ENCODE measurements at places on chromosomes 11 and 22.

- no peak for DNase-seq
Measured at GRCh38 chr22:30876915-30877553, 91.5 kb downstream of the MORC2 start.

GRCh38 chr11:70029861-70030380, 48.2 kb upstream of the ANO1 start:
- DNase-seq, result no peak

DNA sequence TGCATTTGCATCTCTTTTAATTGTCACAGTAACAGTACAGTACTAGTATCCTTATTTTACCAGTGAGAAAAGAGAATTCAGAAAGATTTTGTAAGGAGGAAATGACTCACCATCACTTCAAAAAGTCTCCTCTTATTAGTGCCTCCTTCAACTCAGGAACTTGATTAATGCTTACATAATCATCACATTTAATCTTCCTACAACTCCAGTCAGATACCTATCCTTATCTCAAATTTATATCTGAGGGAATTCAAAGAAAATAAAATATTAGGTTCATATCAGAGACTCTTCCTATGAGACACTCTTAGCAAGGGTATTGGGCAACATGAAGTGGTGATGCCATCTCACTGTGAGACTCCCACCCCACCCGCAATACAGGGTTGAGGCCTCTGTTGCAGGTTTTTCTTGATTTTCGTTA, 26.1 kb upstream of the CTSC start:
- DNase-seq, result no peak

- no peak for DNase-seq
Measured at GRCh38 chr11:36426226-36426848, 83.7 kb downstream of the TRAF6 start.

GRCh38 chr22:19788661-19789225, 28.2 kb downstream of the TBX1 start:
- no peak for DNase-seq

DNA sequence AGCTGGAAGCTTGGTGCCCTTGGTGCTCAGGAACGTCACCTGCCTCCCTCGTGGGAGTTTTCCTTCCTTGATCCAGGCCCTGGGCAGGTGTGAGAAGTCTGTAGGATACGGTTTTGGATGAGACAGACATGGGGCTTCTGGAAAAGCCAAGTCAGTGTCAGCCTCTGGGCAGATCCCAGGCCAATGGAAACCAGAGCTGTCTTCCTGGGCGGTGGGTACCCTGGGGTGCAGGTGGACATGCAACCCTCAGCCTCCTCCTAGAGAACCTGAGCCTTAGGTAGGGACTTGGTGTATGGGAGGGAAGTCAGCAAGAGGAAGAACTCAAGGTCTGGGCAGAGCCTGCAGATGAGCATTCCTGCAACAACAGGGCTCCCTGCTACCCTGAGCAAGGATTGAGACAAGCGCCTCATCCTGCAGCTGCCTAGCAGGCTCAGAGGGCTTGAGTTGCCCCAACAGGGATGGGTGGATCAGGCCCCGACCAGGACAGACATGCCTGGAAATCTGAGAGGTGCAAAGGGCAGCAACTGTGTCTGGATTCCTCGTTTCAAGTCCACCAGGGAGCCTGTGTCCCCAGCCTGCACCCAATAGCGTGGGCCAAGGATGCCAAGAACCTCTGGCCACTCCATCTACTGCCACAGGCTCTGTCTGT, 37.6 kb upstream of the SYT13 start:
- no peak for DNase-seq

GRCh38 chr11:14380947-14381561, 22.1 kb upstream of the RRAS2 start:
- DNase-seq, result peak; percentile 24

GRCh38 chr11:92916299-92916698, 53.2 kb upstream of the MTNR1B start:
- DNase-seq, result no peak

GRCh38 chr11:111975076-111975806, 38.1 kb downstream of the DIXDC1 start:
- no peak for DNase-seq

DNA sequence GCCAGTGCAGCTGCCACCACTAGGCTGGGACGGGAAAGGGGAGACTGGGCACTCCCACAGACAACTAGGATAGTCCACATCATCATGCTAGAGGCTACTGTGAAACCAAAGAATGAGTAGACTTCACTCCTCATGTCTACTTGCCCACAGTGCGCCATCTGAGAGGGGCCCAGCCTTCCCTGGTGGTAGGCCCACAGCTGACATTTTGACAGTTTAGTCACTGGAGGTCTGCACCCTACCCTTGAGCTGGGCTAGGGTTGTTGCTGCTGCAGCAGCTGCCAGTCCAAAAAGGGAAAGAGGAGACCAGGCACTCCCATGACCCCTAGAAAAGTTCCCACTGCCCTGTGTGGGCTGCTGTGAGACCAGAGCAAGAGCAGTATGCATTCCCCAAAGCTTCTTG, 141.2 kb downstream of the DLG2 start:
- no peak for DNase-seq

- DNase-seq, result no peak
Measured at GRCh38 chr11:45041596-45041995, 90.9 kb upstream of the TP53I11 start.

- no peak for DNase-seq
Measured at GRCh38 chr11:92892802-92893684, 76.4 kb upstream of the MTNR1B start.

DNA sequence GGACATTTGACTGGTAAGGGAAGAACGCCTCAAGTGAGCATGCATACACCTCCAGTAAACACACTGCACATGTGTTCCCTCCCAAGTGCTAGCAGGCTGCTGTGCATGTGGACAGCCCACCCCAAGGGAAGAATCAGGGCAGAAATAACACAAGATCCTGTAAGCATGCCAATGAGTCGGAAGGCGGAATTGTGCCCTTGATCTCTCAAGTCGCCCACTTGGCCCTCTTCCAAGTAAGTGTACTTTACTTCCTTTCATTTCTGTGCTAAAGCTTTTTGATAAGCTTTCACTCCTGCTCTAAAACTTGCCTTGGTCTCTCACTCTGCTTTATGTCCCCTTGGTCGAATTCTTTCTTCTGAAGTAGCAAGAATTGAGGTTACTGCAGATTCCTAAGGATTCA, 139.6 kb downstream of the TRPC6 start:
- no peak for DNase-seq

GRCh38 chr11:27909386-27909785, 198.6 kb downstream of the KIF18A start:
- no peak for DNase-seq

DNA sequence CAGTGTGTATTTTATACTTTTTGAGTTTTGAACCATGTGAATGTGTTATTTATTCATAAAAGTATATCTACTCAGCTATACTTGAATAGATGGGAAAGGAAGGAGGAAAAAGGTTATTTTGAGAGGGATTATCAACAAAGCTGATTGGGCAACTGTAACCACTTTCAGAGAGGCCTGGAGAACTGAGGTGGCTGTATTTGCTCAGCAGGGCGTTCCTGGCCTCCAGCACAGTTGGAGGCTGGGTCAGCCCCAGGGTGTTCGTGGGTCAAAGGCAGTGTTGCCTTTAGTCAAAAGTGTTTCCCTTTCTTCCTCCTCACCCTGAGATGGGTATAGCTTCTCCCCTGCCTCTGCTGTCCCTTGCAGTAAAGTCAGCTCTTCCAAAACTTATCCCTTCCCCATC, 26.7 kb downstream of the ASCC2 start:
- no peak for DNase-seq

- no peak for DNase-seq
Measured at GRCh38 chr11:119029340-119030028, 1.2 kb downstream of the SLC37A4 start.

DNA sequence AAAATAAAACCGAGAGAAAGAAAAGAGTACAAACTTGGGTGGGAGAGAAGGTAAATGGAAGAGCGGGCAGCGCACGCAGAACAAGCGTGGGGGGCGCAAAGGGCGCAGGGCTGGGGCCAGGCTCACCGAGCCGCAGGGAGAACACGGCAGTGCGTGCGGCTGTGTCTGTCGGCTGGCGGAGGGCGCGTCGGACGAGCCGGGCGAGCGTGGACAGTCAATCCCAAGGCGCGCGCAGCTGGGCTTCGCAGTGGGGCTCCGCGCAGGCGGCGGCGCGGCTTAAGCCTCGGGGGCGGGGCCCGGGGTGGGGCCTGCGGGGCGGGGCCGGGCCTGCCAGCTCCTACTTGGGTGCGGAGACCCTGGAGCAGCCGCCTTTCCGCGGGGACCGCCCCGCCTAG, at the start of gene UCP2:
TSS of gene UCP2 (minus strand) at position 249 of the 395 bp plus-strand sequence. CDS start 4,465 bp downstream, outside the sequence.
- DNase-seq, result peak; percentile 66

- DNase-seq, result no peak
Measured at GRCh38 chr22:21755851-21756284, 20.3 kb upstream of the YPEL1 start.

DNA sequence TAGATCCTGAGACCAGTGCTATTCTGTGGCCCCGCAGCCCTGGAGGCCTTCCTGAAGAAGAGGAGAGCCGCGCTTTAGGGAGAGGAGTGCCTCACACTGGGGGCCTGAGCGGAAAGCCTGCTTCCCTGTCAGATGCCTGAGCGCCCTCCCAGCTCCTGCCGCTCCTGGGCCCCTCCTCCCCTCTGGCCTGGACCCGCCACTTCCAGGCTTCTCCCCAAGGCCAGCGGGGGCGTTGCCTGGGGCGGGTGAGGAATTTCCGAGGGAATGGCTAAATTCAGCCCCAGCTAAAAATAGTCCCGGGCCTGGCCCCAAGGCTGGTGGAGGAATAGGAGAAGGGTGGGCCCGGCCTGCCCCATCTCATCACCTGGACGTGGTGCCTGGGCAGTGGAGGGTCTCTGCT, 15.4 kb downstream of the ARHGEF17 start:
- DNase-seq, result no peak

GRCh38 chr11:11535611-11536010, 86.2 kb downstream of the GALNT18 start:
- no peak for DNase-seq

GRCh38 chr11:6474413-6474792, 662 bp upstream of the TRIM3 start:
- DNase-seq, result no peak

DNA sequence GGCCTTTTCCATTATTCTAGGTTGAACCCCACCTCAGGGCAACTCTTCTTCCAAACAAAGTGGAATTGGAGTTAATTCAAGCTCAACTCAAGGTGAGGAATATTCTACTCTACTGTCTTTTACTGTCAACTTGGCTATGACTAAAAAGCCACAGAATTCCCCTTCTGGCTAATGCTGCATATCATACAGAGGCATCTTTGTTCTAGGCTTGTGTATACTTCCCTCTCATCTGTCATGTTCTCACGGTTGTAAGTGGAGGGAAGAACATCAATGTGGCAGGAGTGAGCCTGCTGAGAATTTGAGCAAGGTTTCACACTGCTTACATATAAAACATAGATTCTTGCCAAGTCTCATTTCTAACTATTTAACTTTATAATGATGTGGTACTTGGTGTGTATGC, 921.4 kb upstream of the CNTN5 start:
- no peak for DNase-seq

DNA sequence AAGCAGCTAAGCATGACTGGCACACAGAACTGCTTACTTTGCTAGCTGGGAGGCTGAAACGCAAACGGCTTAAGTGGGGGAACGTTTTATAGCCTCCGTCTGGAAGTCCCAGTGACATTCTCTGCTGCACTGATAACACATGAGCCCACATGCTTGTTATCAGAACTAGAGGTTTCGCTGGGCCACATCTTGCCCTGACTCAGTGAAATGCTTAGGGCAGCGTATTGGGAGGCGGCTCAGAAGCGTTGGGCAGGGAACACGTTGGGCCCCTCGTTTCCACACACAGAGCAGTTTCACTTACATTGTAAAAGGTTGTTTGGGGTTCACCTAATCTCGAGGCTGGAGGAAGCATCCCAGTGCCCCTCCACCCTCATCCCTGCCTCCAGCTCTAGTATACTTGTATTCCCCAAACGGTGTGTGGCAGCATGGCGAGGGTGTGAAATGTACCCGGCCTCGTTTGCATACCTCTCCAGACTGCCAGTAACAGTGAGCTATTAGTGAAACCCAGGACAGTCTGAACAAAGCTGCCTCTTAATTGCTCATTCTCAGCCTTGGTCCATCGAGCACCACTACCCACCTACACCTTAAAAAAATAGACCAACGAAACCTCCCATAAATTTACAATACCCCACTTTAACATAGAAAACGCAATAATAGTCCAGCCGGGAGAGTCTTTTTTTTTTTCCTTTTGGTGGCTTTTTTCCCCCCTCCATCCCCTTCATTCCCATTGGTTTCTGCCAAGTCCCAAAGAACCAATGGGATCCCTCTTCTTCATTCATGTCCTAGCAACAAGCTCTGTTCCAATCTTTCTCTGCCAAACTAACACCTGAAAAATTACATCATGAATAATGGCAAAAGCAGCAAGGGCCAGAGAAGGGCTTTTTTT, 218.8 kb upstream of the SORL1-AS1 start:
- no peak for DNase-seq

DNA sequence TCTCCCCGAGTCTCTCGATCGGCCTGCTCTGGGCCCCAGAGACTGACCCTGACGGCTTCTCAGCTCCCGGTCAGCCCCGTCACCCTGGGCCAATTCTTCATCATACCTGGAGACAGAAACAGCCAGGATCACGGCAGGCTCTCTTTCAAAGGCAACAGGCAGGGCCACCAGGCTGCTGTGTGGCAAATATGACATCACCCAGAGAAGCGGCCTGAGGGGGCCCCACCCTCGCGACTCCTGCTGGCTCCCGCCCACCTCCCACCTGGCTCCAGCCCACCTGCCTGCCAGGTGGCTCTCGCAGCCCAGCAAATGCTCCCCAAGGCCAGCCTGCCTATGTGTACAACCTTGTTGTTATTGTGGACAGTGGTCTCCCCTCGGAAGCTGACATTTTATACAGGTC, 24.9 kb upstream of the PACSIN2 start:
- no peak for DNase-seq

- no peak for DNase-seq
Measured at GRCh38 chr22:44926124-44926475, 83.7 kb downstream of the PHF21B start.

DNA sequence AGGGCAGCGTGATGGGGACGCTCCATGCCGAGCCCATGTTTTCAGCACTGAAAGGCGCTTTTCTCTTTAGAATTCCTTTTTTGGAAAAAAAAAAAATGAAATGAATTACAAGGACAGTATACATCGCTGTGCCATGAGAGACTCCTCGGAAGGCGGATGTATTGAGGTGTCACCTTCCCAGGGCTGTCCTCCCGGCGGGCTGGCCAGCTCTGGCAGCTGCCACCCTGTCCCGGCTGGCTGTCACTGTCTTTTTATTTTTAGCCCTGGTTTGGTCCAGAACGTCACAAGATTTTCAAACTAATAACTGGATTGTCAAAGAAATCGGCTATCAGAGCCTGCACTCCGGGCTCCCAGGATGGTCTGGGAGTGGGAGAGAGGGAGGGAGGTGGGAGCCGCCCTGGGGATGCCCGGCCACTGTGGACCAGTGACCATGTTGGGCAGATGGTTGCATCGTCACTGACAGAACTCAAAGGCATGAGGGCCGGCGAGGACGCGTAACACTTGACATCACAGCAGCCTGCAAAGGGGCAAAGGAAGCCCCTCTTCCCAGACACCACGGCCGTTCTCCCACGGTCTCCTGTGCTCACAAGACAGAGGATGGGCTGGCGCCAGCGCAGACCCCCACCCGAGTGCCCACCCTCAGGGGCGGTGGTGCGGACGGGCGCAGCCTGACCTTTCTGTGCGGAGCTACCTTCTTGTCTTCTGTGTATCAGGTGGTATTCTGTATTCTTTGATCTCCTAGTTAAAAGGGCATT, 392.9 kb downstream of the TBC1D22A start:
- no peak for DNase-seq

All from stimulated activated CD8-positive, alpha-beta memory T cell treated with anti-CD3 and anti-CD28 coated beads, Interleukin-4, amount 100 ng/mL, for 4 hours (primary cell).